ENCODE measurements at places on chromosomes 11 and 22.
A peak's percentile ranks its signal among the peaks of the same experiment; 100 is the strongest.

DNA sequence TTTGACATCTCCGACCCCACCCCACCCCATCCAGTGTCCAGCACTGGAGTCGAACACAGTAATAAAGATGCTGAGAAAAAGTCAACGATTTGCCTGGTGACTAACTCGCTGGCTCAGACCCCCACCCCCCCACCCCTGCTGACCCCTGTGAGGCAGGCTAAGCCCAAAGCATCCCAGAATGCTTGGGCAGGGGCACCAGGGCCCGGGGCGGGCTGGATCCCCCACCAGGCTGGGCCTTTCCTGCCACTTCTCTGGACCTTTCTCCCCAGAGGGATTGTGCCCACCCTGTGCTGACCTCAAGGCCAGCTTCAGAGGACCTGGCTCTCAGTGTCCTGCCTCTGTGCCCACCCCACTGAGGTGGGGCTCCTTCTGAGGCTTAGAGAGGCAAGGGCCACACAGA is 1.8 kb downstream of the C11orf86 start:
- no peak for DNase-seq

DNA sequence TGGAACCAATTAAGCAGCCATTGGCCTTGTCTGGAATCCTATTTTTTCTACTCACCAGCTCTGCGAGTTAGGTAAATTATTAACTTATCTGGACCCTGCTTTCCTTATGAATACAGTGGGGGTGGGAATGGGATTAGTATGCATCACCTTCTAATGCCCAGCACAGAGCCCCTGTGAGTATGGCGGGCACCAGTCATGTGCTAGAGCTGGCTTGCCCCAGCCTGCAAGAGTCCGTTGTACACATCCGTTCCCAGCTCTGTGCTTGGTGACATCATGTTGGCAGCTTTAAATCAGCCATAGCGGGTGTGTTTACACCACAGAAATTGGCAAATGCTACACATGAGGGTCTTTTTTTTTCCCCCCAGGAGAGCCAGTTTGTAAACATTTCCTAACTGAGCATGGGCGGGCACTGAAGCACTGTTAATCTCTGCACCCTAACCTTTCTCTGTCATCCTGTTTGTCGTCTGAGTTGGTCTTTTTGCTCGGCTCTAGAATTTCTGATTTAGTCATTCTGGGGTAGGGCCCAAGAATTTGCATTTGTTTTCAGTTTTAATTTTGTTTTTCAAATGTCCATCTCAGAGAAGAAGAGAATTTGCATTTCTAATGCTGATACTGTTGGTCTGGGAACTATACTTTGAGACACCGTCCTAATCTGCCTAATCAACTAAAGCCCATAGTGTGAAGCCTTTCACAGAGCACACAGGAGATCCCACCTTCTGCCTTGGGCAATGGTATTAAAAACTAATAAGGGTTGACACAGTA is 130.3 kb upstream of the TBCEL start:
- no peak for DNase-seq

GRCh38 chr22:43600265-43600664 is 188.5 kb downstream of the MPPED1 start:
- no peak for DNase-seq

- DNase-seq = no peak
Measured at GRCh38 chr11:22900764-22901486, 40.7 kb upstream of the CCDC179 start.

DNA sequence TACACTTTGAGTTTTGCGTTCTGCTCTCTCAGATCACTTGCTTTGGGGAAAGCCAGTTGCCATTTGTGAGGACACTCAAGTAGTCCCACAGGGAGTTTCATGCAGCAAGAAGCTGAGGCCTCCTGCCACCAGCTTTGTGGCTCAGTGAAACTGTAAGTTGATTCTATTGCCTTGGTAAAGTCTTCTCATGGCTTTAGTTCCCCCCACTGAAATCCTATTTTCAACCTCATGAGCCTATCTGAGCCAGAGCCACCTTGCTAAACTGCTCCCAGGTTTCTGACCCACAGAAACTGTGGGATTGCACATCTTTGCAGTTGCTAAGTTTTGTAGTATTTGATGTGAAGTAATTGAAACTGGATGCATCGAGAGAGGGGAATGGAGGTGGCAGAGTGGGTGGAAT is 85.4 kb upstream of the TOP3B start:
- no peak for DNase-seq

DNA sequence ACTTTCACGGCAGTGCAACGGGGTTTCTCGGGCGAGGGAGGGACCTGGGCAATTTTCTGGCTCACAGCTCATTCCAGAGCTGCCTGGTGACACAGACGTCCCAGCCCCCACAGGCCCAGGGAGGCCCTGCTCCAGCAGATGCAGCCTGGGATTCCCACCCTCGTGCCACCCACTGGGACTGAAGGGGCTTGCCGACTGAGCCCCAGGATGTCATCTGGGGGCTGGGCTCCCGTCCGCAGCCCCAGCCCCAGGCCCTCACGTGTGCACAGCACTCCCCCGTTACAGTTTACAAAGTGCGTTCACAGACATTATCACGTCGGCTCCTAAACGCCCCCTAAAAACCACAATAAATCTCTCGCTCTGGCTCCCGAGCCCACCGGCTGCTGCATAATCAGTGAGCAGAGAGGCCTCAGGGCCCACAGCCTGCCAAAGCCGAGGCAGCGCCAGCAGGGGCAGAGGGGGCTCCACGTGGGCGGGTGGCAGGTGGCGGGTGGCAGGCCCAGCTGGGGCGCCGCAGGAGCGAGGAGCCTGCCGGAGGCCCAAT is 76.9 kb upstream of the TCF20 start:
- no peak for DNase-seq

GRCh38 chr11:27873664-27874063 is 173.4 kb upstream of the BDNF start:
- DNase-seq = no peak

DNA sequence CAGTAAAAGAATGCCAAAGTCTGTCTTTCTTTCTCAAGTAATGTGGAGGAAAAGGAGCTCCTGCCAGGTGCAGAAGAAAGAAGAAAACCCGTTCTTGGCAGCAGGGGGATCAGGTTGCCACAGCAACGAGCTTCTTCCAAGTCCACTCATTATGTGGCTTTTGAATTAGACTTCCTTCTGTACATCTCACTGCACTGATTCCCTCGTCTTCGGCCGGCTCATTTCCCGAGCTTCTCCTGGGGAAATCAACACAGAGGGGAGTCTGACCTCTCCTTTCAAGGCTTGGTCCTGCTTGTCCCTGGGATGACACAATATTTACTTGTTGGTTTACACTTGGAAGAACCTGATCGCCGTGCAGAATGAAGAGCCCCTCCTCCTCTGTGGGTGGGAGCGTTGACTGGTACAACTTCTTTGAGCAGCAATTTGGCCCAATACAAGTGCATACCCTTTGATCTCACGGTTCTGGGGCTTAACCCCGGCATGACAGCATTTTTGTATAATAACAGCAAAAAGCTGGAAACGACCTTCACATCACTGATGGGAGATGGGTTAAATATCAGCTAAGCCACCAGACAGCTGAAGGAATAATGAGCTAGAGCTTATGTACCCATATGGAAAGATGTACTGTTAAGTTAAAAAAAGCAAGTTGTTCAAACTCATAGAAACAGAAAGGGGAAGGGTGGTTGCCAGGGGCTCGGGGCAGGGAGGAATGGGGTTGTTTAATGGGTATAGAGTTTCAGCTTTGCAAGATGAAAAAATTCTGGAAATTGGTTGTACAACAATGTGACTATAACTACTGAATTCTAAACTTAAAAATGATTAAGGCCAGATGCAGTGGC is 35.4 kb downstream of the MCHR1 start:
- no peak for DNase-seq

DNA sequence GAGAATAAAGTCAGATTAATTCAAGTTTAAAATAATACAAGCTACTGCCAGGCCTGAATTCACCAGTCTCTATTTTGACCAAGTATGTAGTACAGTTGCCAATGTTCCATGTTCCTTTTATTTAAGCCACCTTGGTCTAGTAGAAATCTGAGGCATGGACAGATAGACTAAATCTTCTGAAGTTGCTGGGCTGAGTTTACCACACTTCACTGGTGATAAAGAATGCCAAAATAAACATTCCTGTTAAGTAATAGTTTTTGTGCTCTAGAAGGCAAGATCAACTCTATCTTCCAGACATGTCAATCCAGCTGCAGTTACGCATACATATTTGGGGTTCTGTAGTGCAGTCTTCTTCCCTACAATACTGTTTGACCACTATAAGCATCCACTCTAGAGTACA is 83.9 kb upstream of the C11orf87 start:
- DNase-seq = no peak

DNA sequence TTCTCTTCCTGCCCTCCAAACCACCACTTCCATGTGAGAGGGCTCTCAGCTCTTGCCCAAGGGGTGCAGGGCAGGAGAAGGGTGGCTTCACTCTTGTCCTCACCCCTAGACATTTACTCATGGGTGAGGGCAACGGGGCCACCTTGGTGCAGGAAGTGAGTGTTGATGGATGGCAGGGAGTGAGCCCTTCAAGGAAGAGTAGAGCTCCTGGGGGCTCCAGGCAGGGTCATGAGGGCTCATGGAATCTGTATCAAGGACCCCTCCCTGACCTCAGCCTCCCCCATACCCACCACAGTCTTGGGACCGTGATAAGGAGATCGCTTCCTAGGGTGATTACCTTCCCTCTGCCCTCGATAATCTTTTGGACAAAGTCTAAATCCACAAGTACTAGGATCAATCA is 37.8 kb downstream of the TSPAN18 start:
- no peak for DNase-seq

DNA sequence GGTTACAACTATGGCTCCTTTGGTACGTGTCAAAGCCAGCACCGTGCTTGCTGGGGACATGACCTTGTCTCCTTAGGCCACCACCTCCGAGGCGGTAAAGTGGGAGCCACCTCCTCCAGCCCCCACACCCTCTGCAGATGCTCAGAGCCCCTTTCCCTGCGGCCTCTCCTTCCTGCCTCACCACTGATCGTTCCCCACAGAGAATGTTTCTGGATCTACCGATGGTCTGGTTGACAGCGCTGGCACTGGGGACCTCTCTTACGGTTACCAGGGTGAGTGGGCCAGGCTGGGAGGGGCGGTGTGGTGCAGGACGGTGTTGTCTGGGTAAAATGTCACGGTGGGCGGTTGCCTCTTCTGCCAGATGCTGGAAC is 8.9 kb downstream of the SIDT2 start:
- no peak for DNase-seq

DNA sequence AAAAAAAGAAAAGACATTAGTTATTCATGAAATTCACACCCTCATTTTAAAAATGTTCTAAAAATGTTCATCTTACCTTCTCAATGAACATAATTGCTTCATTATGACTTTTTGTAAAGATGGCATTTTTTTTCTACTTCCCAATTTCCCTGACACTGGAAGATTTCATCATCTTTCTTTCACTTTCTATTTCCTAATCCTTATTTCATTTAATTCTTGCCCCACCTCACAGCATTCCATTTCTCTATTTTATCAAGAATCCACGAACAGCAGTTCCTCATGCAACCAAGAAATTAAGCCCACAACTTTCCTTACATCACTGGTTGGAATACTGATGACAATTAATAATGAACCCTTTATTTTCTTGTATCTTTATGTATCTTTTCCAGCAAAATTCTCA is 1.9 kb downstream of the PATL1 start:
- no peak for DNase-seq

- DNase-seq = no peak
Measured at GRCh38 chr11:61378713-61379313, 13.6 kb upstream of the TMEM216 start.

GRCh38 chr11:134740590-134741261 is 328.7 kb upstream of the B3GAT1 start:
- DNase-seq = no peak

DNA sequence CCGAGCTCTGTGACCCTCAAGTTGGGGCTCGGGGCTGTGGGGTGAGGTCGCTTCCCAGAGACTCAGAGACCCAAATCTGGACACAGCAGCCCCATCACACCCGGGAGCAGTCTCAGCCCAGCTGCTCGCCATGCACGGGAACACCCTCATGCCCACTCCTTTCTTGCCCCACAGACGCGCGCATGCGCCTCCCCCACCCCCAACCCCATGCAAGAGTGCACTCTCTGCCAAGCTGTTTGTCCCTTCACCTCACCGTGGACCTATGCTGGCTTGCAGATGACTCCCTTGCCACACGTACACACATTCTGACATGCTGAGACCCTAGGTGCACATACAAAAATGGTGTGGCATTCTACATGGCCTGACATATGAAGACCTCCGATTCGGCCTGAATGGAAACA is 478 bp upstream of the CD248 start:
- DNase-seq = peak; percentile 33

- no peak for DNase-seq
Measured at GRCh38 chr11:45150943-45151342, 4.5 kb downstream of the PRDM11 start.

- no peak for DNase-seq
Measured at GRCh38 chr11:69841170-69841858, 22.1 kb upstream of the FGF3 start.

- no peak for DNase-seq
Measured at GRCh38 chr11:34654483-34655334, 33.8 kb downstream of the EHF start.

- DNase-seq = no peak
Measured at GRCh38 chr22:32649515-32650200, 151.8 kb upstream of the TIMP3 start.

- no peak for DNase-seq
Measured at GRCh38 chr11:80031014-80031600, 590.3 kb upstream of the TENM4 start.

GRCh38 chr11:3989276-3989920 is 105.2 kb upstream of the RRM1 start:
- no peak for DNase-seq

GRCh38 chr22:44276041-44276440 is 36.7 kb downstream of the SHISAL1 start:
- no peak for DNase-seq

- DNase-seq = no peak
Measured at GRCh38 chr11:130583801-130584211, 135.4 kb downstream of the ADAMTS15 start.

- no peak for DNase-seq
Measured at GRCh38 chr22:43199541-43199940, 12.6 kb upstream of the TTLL12 start.

DNA sequence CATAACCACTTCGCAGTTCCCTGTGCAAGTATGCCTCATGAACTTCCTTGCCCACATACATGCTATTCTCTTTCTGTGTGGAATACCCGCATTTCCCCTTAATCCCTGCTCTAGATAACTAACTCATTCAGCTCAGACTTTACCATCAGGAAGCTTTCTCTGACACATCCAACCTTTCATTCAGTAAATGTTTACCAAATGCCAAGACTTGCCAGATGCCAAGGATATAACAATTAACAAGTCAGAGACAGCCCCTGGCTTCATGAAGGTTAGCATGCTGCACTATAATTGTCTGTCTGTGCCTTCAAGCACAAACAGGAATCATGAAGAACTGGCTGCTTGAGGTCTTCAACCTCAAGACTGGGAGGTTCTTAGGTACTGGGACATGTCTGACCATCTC is 71.2 kb upstream of the GDPD4 start:
- no peak for DNase-seq

GRCh38 chr11:74673693-74674360 is 57.4 kb downstream of the CHRDL2 start:
- no peak for DNase-seq

GRCh38 chr11:123018702-123019101 is 37.1 kb upstream of the BSX start:
- DNase-seq = no peak

All from stimulated activated CD4-positive, alpha-beta T cell treated with anti-CD3 and anti-CD28 coated beads, Interleukin-4, amount 100 ng/mL, for 4 hours (primary cell).